ENCODE measurements at places on chromosomes 2 and 18.

DNA sequence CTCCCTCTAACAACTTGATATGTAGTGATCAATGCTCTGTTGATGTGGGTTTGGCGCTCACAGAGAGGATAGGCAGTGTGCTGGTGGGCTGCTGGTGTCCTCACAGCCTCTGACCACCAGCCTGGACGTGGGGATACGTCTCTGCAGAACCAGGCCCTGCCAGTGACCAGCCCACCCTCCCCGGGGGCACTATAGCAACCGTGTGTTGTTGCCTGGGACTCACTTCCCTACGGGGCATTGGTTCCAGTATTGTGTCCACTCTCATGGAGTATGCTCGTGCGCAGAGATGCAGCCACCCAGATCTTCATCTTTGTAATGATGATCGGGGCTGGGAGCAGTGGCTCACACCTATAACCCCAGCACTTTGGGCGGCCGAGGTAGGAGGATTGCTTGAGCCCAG lies 180.1 kb downstream of the LDLRAD4 start:
- DNase-seq = no peak

GRCh38 chr18:69217196-69218000 lies 183.3 kb upstream of the DOK6 start:
- DNase-seq = no peak

GRCh38 chr2:44778221-44778654 lies 163.3 kb upstream of the SIX3 start:
- no peak for DNase-seq

DNA sequence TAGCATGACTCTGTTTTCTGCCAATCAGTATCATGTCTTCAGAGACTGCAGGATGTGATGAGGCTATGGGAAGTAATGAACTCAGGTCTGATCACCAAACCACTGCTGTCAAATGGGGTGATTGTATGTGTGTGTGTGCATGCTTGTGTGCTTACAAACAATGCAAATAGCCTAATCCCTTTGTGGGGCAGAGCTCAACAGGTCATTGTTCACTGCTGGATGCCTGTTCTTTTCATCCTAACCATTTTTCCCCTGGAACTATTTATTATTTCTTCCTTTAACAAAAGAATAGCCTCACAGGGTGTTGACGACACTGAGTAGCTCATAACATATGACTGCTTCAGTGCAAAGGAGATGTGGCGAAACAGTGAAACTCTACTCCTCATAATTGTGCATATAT lies 55.9 kb downstream of the NXPH2 start:
- no peak for DNase-seq

DNA sequence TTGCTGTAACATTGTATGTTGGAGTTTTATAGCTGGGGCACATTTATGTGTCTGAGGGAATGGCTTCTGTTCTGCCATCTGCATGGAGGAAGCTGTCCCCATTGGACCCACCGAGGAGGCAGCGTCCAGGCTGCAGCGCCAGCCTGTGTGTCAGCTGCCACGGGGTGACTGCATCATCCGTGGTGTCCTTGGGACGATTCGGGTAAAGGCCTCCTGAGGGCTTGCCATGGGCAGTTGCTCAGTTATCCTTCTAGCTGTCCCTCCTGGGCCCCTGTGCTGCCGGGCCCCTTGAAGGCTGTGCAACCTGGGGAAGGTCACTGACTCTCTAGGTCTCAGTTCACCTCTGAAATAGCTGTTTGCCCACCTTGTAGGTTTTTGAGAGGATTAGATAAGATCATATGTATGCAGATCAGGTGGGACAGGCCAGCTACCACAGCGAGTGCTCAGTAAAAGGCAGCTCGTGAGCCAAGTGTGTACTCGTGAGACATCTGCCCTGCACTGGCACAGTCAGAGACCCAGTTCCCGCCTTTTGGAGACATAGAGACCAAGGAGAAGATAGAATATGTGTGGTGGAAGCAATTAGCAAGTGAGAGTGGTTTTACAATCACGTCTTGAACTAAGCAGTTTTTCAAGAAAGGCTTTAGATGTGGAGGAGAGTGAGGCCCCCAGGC lies 10.6 kb downstream of the LDLRAD4 start:
- no peak for DNase-seq

- DNase-seq = no peak
Measured at GRCh38 chr2:145739681-145740080, 1219.8 kb upstream of the ZEB2 start.

DNA sequence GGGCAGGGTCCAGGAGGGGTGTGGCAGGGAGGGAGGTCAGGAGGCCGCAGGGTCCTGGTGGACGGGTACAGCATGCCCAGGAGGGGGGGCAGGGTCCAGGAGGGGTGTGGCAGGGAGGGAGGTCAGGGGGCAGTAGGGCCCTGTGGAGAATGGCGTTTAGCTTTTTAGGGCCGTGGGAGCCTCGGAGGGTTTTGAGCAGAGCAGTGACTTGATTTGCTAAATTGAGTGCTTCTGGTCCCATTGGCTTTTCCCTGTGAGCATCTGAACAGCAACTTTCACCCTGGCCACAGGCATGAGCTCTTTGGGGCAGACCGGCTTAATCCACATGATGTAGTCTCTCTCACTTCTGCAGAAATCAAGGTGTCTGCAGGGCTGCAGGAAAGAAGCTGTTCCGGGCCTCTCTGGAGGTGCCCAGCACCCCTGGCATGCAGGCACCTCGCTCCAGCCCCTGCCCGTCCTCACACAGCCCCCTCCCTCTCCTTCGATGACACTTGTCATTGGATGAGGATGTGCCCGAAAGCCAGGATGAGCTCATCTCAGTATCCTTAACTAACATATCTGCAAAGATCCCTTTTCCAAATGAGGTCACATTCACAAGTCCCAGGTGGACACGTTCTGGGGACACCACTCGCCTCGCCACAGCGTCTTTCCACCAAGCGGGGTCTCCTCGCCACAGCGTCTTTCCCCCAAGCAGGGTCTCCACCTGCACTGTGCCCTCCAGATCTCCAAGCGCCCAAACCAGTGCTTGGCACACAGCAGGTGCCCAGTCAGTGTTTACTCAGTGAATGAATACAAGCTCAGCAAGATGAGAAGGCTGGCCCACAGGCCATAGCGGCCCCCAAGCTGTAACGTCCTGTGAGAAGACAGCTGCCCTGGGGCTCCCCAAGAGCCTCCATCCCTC lies 94.0 kb downstream of the NDUFA10 start:
- no peak for DNase-seq

DNA sequence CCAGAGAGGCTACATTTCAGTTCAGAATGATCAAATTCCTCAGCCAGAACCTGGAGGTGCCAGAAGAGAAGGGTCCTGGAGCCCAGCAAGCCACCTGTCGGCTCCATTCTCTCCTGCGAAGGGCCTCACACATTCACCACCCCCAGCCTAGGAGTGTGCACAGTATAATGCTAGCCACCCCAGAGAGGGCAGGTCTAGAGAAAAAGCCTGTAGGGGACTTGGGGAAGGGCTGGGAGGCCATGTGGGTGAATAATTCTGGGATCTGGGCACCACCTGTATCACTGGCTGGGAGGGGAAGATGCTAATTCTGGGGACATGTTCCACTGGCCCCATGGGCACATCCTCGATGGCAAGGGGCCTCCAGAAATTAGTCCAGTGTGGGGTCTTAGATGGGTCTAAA lies 127.6 kb upstream of the HNMT start:
- no peak for DNase-seq

- no peak for DNase-seq
Measured at GRCh38 chr2:11659851-11660250, 10.1 kb downstream of the NTSR2 start.

DNA sequence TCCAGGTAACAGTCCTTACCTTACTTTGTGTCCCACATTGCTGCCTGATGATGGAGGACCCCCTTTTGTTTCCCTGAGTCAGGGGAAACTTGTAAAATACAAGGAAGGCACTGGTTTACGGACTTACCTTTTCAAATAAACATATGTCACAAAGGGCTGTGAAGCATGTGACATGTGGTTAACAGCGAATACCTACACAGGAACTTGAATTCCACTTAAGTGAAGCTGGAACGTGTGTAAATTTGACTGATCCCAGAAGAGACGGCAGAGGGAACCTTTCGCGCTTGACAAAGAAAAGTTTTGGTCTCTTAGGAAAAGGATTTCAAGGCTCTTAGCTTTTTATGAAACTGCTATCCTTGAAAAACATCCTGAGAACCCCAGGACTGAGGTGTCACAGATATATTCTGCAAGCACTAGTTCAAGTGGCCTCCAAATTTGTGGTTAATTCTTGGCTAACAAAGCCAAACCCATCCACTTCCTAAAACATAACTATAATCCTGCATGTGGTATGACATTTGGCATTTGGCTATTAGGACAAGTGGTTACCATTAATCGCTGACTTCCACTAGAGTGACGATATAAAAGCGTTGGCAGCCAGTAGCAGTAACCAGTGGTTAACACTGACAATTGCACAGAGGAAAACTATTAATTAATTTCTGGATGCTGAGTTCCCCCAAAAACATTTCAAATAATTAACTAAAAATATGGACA lies 55.6 kb downstream of the ITGB6 start:
- DNase-seq = no peak

GRCh38 chr2:49240608-49241007 lies 86.3 kb upstream of the FSHR start:
- DNase-seq = no peak

DNA sequence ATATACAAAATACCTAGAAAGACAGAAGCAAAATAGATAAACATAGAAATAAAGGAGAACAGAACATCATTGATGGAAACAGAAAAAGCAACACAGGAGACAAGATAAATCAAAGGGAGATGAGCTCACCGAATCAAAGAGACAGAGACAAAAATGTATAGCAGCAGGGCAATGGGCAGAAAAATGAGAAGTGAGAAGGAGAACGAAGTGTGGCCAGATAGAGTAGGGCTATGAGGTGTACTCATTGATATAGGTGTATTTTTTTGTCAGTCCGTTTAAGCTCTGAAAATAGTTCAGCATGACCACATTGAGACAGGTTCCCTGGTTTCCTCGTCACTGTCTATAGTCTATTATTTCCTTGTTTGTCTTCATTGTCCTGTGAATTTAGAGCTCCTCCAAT lies 55.1 kb downstream of the SP100 start:
- no peak for DNase-seq

DNA sequence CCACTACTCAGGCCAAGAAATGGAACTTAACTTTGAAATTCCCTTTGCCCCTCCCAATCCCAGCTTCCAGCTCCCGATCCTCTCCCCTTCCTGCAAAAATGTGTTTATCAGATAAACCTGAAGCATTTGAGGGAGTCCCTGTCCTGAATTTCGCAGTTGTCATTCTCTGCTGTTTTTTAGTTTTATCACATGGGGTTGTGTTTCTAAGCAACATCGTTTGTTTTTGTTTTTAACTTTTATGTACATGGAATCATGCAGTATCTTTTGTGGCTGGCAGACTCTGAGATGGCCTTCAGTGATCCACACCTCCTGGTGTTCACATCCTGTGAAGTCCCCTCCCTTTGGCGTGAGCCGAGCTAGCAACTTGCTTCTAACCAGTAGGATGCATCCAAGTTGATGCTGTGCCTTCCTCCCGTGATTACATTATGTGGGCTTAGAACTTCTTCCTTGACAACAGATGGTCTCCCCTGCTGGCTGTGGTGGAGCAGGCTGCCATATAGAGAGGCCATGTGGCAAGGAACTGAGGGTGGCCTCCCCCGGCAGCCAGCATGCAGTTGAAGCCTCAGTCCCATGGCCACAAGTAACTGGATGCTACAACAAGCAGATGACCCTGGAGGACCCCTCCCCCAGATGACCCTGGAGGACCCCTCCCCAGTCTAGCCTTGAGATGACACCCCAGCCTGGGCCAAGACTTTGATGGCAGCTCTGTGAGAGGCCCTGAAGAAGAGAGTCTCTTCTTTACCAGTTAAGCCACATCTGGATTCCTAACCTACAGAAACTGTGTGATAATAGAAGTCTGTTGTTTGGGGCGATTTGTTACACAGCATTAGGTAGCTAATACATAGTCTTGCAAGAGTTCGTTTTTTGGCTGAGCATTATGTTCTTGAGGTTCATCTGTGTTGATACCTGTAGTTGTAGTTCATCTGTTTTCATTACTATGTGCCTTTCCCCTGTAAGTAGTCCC lies 27.7 kb downstream of the SH3BP4 start:
- no peak for DNase-seq

GRCh38 chr2:56053679-56054078 lies 130.1 kb upstream of the EFEMP1 start:
- DNase-seq = no peak

DNA sequence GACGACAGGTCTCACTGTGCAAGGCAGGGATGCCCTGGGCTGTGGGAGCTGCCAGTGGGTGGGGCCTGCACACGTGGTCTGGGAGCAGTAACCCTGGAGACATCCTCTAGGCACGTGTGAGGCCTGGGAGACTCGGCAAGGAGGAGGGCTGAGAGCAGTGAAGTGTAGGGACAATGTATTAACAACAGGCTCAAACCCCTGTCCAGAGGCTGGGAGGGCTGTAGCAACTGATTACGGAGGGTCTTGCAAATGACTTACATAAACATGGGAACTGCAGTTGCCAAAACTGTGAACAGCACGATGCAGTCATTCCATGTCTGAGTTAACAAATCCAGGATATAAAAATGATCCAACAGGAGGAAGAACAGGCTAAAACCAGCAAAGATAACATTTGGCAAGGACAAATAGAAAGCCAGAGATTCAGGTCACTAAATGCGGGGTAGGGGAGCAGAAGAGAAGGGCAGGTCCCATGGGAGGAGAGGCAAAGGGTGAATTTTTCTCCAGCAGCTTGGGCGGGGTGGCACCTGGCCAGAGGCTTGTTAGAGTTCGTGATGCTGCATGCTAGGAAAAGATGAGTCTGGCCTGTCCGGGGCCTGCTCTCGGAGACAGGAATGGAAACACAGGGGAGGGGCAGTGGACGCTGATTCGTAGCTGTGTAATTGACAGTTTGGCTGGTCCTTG lies 44.9 kb downstream of the CYP27C1 start:
- no peak for DNase-seq

DNA sequence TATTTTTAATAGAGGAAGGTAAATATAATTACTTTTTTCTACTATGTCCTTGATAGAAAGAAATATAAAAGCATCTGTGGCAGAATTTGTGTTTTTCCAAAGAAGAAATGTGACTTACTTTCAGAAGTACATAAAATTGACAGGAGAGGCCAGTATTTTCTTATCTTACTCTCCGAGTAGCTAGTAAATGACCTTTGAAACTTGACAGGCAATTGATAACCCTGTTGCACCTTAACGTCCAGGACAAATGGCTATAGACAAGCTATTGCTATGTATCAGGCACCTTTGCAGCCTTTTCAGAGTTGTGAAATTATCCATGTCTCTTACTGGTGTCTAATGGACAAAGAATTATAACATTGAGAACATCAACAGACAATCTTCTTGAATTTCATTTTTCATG lies 63.0 kb upstream of the TNFRSF11A start:
- no peak for DNase-seq

Measured in stimulated activated CD4-positive, alpha-beta T cell treated with anti-CD3 and anti-CD28 coated beads, Interleukin-2, amount 100 ng/mL, for 48 hours (primary cell).